Cortex of kidney (tissue), 1 donor: ENCODE measurements at places on chromosomes 6 and 20.

DNA sequence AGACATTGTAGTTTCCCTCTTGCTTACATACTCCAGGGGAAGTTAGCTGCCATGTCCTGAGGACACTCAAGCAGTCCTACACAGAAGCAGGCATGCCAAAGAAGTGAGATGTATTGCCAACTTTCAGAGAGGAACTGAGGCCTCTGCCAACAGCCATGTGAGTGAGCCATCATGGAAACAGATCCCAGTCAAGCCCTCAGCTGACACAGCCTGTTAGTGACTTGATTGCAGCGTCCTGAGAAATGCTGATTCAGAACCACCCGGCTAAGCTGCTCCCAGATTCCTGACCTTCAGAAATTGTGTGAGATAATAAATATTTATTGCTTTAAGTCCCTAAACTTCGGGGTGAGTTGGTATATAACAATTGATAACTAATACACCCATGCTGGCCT lies 38.1 kb downstream of the GSTA2 start:
- no peak for DNase-seq

DNA sequence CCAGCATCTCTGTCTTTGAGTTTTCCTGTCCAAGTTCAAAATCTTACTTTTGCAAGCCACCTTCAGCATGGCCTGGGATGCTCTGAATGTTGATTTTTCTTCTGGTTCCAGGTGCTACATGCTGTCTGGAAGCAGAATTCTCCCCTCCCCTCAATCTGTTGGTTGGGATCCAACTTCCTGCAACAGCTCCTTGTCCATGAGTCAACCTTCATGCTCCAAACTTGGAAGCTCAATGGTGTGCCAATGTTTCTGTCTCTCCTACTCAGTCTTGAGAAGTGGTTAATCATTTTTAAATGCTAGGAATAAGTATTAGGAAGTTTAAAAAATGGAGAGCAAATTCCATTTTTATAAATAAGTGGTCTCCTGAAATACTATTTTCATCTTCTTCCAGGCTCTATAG lies 33.2 kb upstream of the PLEKHG1 start:
- no peak for DNase-seq

DNA sequence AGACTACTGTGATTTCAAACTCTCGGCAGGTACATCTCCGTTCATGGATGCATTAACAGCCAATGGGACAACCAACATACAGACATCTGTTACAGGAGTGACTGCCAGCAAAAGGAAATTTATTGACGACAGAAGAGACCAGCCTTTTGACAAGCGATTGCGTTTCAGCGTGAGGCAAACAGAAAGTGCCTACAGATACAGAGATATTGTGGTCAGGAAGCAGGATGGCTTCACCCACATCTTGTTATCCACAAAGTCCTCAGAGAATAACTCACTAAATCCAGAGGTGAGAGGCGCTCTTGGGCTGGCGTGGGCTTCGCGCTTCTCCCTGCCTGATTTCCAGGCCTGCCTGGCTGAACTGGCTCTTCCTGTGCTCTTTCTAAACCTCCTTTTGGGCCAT lies 68.4 kb downstream of the RPP40 start:
- DNase-seq, result no peak

GRCh38 chr20:24773751-24774201 lies 175.3 kb upstream of the CST7 start:
- no peak for DNase-seq

DNA sequence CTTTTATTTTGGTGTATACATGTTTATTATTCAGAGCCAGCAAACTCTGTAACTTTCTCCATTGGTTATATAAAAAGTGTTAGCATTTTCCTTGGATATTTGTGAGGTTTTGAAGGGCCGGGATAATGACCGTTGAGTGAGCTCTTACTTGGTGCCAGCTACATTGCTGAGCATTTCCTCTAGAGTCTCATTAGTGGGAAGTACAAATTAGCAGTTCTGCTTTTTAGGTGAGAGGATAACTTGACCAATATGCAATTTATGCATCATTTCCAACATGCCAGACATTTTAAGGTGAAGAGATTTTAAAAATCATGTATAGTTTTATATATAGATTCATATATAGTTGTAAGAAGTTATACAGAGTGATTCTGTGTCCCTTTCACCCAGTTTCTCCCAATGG lies 84.3 kb downstream of the CARMIL1 start:
- no peak for DNase-seq

- DNase-seq, result no peak
Measured at GRCh38 chr6:168239044-168239773, 80.4 kb downstream of the DACT2 start.

DNA sequence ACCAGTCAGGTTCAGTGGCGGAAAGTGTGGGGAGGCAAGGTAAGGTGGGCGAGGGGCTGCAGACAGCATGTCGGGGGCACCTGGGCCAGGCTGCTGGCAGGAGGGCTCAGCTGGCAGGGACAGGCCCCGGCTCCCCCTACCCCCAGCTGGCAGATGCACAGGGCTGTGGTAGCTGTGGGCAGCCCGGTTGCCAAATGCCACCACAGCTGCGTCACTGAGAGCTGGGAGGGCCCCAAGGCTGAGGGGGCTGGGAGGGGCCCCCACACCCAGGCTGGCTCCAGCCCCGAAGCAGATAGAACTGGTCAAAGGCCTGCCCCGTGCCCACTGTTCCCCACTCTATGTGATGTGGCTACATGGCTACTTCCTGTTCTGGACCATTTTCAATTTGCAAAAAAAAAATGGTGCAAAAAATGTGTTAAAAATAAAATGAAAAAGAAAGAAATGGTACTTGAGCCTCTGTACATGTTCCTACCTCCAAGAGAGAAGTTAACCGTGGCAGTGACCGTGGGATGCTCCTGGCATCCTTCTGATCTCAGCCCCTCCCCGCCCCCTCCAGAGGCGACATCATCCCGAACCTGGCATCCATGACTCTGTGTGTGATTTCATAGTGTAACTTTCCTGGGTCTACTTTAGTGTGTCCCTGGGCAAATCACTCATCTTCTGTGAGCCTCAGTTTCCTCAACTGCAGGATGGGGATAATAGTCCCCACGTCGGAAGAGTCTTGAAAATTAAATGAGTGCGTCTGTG lies 64.4 kb downstream of the UBE2V1 start:
- no peak for DNase-seq

DNA sequence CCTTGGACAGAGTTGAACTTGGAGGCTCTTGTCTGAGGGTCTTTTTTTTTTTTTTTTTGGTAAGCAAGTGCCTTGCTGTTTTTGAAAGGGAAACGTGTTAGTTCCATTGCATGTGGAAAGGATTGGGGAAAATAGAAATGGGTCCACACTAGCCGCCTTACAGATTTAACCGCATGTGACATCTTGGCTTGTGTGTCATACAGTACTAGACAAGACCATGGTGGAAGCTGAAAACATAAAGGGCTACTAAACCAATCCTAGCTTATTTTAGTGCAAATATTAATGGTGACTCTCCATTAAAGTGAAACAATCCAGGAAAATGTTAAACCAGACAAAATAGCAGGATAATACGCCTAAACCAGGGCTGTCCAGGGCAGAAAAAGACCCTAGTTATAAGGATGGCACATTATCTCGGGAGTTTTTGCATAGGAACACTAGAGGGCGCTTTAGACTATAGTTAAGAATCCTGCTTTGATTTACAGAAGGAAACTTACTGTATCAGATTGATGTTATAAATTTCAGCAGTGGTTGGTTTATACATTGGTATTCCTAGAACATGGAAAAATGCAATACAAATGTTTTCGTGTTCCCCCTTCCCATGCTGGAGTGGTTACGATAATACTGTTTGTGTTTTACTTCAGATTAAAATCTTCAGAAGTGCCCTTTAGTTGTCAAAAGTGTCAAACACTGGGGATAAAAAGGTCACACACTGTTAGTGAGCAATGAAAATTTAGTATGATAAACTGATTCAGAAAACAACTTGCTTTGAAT lies 59.8 kb upstream of the DEK start:
- no peak for DNase-seq

DNA sequence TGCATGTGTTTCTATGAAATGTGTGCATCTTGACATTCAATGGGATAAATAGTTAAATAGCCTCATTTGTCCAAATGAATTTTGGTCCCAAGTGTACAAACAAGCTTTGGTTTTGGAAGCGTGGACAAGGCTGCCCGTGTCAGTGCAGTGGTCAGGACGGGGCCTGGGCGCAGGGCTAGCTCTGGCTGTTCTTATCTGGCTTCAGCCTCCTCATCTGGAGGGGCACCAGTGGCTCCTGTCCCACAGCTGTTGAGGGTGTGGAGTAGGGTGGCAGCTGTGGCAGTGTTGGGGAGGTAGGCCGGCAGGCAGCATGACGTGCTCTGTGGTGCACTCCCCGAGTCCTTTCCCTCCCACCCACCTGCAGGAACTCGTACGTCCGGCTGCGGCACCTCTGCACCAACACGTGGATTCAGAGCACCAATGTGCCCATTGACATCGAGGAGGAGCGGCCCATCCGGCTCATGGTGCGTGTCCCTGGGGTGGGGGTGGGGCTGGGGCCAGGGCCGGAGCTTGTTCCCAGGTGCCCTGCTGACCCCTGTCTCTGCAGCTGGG lies 43.5 kb downstream of the ITPR3 start:
- DNase-seq, result no peak

GRCh38 chr6:123524781-123525180 lies 112.0 kb downstream of the TRDN start:
- no peak for DNase-seq

DNA sequence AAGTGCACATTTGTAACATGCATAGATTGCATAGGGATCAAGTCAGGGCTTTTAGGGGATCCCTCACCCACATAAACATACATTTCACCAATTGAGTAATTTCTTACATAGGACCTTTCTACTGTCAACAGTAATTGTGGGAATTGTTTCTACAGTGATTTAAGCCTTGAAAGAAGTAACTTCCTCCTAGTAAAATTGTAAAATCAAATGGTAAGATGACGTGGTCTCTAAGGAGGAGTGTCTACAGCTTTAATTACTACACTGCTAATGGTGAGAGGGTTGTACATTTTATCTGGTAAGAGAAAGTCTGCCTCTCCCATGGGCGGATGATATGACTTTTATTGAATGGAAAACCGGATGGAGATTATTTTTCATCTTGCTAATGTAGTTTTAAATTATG lies 98.0 kb downstream of the RPP40 start:
- no peak for DNase-seq

DNA sequence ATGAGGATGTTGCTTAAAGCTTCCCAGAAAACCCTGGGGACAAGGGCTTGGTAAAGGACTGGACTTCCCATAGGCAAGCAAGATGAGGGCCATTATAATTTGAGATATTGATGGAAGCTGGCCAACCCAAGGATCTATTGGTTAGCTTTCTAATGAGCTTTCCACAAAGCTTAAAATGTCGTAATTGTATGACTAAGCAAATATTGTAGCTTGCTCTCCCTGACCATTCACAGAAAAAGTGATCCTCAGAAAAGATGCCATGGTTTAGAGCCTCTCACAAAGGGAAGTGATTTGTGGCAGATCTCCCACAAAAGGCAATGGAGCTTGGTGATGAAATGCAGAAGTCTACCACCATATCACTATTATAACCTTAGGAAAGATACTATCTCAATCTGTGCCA lies 13.6 kb downstream of the IL17F start:
- no peak for DNase-seq
